Activated CD4-positive, alpha-beta T cell treated with anti-CD3 and anti-CD28 coated beads, Interleukin-2, amount 10 ng/mL, durations not matched to agents 7 days and 5 days (primary cell): ENCODE measurements at places on chromosomes 3 and 15. TPM values are rescaled to one million over a fixed set of nuclear protein-coding genes. Genes with fewer than 3 reads are reported as not detected.

GRCh38 chr15:69568173-69569009, 115.8 kb downstream of the RPLP1 start:
- DNase-seq: no peak

DNA sequence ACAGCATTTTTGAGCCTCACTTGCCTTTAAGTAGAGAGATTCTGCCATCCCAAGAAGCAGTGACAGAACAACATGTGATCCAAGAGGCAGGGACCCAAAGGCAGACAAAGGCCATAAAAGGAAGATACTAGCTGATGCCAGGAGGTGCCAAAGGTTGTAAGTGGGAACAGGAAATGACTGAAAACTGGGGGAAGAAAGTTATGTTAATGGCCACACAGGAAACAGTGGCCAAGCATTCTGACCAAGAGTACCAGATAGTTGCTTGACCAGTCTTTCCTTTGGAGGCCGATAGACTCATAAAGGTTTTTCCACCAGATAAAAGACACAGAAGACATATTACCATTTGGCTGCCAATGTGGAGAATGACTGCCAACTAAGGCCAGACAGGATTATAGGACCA, 274.5 kb upstream of the PEX5L start:
- no peak for DNase-seq

GRCh38 chr15:79904271-79904670, 7.5 kb upstream of the MTHFS start:
- DNase-seq: no peak

DNA sequence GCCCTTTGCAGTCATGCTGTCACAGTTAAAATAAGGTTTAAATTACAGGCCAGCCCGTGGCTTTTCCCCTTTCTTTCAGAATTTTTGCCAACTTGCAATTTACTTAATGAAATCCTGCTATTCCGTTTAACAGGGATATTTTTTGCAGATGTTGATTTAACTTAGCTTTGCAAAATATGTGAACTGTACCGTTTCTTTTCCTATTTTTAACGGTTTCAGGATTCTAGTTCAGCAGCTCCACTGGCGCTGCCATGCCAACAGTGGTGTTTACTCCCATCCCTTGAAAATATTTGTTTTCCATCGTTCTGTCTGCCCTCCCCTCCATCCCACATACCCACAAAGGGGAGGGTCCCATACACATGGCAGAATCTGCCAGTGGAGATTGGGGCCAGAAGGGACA, 54.3 kb downstream of the SMAD6 start:
- no peak for DNase-seq

ECE2 gene
- not detected for total RNA-seq

HESX1 gene
- 0.42 TPM for total RNA-seq
